ENCODE measurements at places on chromosomes 7 and 10.

GRCh38 chr7:40909346-40909980, 774.7 kb downstream of the SUGCT start:
- no peak for DNase-seq

- no peak for DNase-seq
These were observed 282.9 kb downstream of the CSTF2T start for GRCh38 chr10:51416494-51416893.

GRCh38 chr7:38306914-38307313, 33.5 kb upstream of the TARP start:
- no peak for DNase-seq

- DNase-seq, result no peak
These were observed 68.5 kb upstream of the EEPD1 start for GRCh38 chr7:36084485-36085091.

GRCh38 chr10:5518143-5518542, 6.6 kb upstream of the CALML3 start:
- DNase-seq, result no peak

DNA sequence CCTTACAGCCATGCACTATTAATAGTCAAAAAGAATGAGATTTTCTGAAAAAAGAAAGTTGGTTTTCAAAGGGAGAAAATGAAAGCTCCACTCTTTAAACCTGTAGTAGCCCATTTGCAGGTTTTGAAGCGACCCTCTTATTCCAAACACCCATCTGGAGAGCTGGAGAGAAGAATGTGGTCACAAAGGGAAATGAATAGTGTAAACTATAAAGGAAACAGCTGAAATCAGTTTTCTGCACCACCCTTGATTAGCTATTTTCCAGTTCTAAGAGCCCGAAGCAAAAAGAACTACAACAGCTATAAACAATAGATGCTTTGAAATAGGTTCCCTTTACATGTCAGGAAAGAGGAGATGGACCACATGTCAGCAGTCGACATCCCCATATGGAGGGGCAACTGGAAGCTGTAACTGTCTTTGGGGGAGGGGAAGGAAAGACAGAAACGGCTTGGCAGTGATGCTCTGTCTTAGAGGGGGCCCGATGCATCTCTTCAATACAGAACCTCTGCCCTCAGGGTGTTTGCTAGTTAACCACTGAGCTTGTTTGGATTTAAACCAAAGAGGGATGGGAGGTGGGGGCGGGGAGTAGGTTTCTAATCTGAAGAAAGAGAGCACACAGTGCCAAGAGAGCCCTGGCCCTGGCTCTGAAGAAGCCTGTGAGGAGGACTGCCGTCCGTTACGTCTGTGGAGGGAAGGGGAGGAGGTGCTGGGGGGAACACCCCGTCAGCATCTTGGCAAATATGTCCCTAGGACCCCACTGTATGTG, 55.3 kb downstream of the CPVL start:
- DNase-seq, result no peak
